Fibroblast of the aortic adventitia (primary cell): ENCODE measurements at places on chromosomes 12 and 14.
A peak's percentile ranks its signal among the peaks of the same experiment; 100 is the strongest.

DNA sequence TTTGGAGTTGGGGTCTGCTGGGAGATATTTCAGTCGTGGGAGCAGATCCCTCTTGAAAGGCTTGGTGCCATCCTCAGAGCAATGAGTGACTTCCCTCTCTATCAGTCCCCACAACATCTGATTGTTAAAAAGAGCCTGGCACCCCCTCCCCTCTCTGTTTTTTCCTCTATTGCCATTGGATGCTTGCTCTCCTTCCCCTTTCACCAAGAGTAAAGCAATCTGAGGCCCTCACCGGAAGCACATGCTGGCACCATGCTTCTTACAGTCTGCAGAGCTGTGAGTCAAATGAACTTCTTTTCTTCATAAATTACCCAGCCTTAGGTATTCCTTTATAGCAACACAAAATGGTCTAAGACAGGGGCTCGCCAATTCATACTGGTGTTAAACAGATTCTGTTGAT lies 99.1 kb upstream of the CCND2 start:
- no peak for DNase-seq

DNA sequence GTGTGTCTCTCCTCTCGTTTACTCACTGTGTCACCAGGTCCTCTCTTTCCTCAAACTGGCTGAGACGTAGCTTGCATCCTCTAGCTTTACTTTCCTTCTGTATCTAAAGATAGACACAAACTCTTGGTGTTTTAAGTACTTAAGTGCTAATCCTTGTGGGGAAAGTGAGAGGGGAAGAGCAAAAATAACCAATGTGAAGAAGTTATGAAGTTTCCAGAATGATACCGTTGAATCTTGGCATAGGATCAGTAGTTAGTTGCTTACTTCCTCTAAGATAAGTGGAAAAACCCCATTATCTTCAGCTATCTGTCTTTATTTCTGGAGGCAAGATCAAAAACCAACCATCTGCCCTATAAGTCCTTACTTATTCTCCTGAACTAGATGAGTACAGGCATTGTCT lies 10.6 kb downstream of the FAR2 start:
- no peak for DNase-seq

GRCh38 chr14:73889376-73889775 lies 2.7 kb downstream of the ZNF410 start:
- no peak for DNase-seq

- DNase-seq: peak; percentile 40
Measured at GRCh38 chr12:53097564-53098353, at the start of gene IGFBP6. TSS of gene IGFBP6 (plus strand) at chr12:53097667. CDS start at chr12:53097718, 51 bp downstream.

GRCh38 chr12:5796171-5796958 lies 148.7 kb downstream of the ANO2 start:
- DNase-seq: no peak

DNA sequence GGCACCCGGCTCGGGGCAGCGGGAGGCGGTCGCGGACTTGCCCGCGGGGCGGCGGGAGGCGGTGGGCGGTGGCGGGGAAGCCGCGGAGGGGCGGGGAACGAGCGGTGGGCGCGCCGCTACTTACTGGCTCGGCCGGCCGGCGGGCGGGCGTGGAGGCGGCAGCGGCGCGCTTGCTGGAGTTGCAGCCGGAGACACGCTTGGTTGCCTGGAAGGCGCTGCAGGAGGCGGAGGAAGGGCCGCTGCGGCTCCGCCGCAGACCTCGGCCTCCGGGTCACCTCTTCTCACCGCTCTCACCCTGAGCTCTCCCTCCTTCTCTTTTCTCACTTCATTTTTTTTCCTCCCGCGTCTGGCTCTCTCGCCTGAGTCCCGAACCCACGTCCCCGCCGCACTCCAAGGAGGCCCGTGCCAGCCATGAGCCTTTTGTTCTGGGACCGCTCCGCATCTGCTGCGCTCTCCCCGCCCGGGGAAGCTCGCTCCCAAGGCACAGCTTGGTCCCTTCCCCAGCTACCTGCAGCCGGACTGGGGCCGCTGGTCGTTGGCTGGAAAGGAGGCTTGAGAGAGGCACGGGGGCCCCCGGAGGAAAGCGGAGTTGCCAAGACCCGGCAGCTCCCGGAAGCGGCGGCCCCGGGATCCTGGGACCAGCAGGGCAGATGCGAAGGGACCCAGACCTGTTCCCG lies 592 bp upstream of the KCNK10 start:
- no peak for DNase-seq

- DNase-seq: no peak
Measured at GRCh38 chr14:64987438-64987767, 708 bp downstream of the FNTB start.

DNA sequence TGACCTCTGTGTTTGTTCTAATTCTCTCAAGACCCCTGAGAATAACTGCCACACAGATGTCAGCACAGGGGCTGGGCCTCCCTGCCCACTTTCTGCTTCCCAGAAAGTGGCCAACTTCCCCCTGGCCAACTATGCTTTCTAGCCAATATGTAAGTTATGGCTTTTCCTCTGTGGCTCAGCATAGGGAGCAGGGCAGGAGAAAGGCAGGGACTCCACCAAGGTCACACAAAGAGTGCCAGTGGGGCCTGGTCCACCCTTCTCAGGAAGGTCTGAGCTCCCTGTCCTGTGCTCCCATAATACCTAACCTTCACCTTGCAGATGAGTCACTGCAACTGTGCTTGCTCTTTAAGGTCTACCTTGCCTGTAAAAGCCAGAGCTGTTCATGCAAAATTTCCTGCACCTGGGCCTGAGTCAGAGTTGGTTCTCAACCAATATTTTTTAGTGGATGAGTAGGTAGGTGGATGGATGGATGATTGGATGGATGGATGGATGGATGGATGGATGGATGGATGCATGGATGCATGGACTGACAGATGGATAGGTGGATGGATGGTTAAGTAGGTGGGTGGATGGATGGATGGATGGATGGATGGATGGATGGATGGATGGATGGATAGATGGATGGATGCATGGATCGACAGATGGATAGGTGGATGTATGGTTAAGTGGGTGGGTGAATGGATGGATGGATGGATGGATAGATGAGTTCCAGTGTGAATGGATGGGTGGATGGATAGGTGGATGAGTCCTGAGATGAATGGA lies 64.2 kb downstream of the DIO3 start:
- no peak for DNase-seq

DNA sequence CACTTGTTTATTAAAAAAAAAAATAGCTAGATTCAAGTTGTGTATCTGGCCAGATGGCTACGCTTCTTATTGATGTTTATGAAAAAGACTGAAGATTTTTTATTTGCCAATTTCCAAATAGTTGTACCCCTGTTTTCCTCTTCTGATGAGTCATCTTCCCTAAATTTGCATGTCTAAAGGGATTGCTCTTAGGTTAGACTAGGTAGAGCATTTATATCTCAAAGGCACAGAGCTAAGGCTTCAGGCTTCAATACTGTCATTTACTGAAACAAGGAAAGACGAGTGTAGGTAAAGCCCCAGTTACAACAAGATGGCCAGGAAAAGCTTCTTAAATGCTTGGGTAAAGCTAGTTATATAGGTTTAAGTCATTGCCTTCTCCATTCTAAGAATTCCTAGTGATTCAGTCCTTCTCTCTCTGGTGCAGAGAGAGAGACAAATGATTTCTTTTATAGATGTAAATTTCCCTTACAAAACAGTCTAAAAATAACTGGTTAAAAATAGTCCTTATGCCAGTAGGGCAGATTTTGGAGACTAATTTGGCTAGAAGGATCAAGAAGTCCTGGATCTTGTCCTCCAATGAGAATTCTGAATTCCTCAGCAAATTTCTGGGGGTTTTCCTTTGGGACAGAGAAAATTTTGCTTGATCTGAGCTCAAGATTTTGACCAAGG lies 26.1 kb downstream of the LEMD3 start:
- DNase-seq: no peak

DNA sequence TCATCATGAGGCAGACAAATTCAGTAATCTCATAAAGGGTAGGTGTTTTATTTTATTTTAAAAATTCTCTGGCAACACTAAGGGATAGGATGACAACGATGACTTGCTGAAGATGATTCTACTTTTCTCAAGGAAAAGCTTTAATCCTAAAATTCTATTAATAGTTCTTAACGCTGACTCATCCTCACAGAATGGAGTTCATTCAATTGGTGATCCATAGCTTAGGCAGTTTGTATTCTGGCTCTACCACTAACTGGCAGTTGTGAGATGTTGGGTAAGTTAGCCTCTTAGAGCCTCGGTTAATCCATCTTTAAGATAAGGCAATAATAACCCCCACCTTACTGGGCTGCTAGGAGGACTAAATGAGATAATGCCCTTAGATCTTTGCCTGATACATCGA lies 116.3 kb downstream of the RTN1 start:
- peak; percentile 51 for DNase-seq

DNA sequence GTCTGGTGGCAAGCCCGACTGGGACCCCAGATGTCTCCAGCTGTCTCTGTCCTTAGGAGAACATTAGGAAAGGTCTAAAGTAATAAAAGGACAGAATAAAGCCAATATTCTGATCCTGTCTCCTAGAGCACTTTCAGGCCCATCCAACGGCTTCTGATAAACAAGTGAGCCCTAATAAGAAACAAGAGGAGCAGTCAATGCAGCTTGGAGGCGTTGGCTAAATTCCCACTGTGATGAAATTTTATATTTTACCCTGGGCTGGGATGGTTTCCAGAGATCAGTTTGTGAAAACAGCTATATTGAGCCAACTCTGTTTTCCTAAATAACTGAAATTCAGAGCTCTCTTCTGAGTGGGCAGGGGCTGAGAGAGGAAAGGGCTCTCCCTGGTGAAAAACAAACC lies 55.5 kb upstream of the SRRM4 start:
- DNase-seq: no peak

DNA sequence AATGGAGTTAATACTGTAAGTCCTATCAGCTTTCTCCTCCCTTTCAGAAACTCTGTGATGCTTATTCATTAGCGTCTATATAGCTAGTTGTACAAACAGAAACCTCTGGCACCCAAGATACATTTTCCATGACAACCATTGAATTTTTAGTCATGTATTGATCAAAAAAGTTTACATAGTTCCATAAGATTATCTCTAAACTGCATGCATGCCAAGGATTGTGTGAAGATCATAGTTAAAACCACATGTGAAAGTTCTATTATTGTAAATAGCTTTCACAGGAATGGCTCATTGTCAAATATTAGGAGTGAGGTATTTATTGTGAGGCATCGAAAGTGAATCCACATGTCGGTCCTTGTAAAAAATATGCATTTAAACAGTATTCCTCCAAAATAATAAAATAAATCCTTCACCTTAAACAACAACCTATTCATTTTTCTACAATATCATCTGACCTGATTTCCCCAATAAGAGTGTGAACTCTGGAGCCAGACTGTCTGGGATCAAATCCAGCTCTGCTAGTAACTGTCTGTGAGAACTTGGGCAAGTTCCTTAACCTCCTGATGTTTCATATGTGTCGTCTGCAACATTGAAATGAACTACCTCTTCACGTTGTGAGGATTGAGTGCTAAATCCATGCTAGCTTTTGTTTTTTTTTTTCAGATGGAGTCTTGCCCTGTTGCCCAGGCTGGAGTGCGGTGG lies 10.6 kb upstream of the CDKL1 start:
- DNase-seq: peak; percentile 68

DNA sequence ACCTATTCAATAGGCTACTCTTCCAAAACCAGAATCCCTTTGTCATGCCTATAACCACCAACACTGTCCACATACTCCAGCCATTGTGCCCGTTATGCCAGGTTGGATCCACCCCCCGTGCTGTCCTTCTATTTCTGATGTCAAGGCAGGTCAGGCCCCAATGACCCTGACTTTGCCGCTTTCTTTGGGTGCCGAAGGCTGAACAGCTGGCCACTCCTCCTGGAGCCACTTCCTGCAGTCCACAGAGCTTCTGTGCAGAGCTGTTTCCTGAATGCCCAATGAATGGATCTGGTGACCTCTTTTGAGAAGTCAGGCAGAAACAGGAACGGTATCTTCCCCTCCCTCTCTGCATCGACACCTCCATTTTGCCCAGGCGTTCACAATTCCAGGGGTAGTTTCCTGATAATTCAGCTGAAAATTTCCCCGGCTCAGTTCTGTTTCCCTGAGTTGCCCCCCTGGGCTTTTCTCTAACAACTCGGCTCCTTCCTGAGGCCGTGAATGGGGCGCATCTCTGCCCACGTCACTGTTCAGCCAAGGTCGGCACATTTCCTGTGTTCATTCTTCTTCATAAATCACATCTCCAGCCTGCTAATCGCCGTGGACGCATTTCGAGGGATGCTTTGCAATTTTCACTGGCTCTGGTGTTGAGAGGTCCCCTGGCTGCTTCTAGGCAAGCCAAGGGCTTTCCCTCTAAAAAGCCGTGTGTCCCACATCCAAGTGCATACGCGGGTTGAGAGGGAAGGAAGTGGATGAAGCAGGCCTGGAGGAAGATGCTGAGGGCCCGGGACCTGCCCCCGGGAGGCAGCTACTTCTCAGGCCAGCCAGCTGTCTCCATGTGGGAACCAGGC lies 86.5 kb downstream of the PAPOLA start:
- no peak for DNase-seq

GRCh38 chr14:68981139-68981538 lies 2.0 kb upstream of the ACTN1 start:
- no peak for DNase-seq

DNA sequence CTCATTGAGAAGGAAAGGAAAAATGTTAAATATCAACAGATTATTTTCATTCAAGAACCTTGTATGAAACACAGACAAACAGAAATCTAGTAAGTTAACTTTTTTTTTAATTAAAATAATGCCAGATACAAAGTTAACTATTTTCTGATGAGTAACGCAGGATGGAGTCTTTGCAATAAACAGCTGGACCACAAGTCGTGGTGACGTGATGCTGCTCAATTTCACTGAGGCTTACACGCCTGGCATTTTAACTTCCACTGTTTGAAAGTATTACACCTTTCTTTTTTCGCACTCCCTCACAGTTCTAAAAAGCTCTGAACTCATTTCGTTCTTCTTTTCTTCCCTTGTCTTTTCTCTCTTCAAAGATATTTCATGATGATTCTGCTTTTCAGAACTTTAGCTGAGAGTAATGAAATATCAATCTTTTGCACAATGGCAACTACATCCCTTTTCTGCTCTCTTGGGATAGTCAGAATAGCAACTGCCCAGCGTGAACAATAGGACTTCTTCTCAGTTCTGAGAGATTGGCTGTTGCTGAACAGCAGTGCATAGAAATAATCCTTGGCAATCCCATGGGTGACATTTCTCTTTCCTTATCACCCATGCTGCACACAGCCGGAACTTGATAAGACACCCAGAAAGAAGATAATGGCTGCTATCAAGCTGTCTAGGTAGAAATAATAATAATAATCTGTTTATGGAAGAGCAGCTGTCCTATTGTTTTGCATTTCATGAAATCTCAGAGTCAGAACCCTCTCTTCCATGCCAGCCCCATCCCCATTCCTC lies 160.5 kb downstream of the BTG1 start:
- DNase-seq: peak; percentile 37

GRCh38 chr12:65510584-65511050 lies 232.1 kb downstream of the MSRB3 start:
- no peak for DNase-seq

DNA sequence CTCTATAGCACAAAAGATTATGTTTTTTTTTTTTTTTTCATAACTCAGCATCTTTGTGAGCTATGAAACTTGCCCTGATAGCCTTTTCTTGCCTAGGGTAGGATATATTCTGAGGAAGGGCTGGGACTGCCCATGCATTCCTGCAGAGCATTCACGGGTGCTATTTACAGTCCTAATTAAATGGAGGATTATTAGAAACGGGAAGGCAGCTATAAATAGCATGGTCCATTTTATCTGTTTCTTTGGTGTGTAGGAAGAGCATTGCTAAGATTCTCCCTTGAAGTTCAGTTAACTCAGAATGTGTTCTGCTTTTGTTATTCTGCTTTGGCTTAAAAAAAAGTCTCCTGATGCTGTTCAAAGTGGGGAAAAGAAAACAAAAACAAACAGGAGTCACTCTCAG lies 630.9 kb downstream of the DIO2 start:
- no peak for DNase-seq
